ENCODE measurements at places on chromosomes 6 and 20. TPM values are rescaled to one million over a fixed set of nuclear protein-coding genes. Genes with fewer than 3 reads are reported as not detected.

GDAP1L1 gene
- total RNA-seq: 0.23 TPM

ADGB gene
- not detected for total RNA-seq

DEFB123 gene
- total RNA-seq: not detected

GRM1 gene
- total RNA-seq: not detected

C20orf202 gene
- 0.17 TPM for total RNA-seq

MAS1 gene
- total RNA-seq: not detected

LY6G6D gene
- not detected for total RNA-seq

MATN4 gene
- total RNA-seq: 0.17 TPM

ECT2L gene
- total RNA-seq: 0.42 TPM

MYMX gene
- not detected for total RNA-seq

TSPO2 gene
- total RNA-seq: not detected

SLC17A9 gene
- total RNA-seq: 2.9 TPM

CALHM6 gene
- total RNA-seq: not detected

- DNase-seq: no peak
These were observed 64.6 kb upstream of the NOTCH4 start for GRCh38 chr6:32288426-32288825.

GRCh38 chr6:42338744-42339222 is 112.9 kb downstream of the TRERF1 start:
- DNase-seq: no peak

- no peak for DNase-seq
These were observed 329.1 kb downstream of the TFAP2B start for GRCh38 chr6:51147756-51148155.

DNA sequence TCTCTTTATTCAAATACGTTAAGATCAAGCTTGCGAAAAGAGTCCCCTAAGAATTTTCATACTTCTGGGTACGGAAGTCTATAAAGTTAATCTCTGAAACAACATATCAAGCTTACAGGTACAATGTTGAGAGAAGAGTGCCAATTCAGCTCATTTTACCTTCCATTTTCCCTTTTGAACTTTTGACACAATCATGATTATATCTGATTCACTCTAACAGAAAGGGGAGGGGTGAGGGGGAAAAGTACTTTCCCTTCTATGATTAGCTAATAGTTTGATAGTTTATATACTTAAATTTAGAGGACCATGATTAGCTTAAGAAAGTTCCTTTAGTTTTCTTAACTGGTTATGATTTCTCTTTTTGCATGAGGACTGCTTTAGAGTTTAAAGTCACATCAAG is 33.5 kb downstream of the SNX3 start:
- DNase-seq: no peak

DNA sequence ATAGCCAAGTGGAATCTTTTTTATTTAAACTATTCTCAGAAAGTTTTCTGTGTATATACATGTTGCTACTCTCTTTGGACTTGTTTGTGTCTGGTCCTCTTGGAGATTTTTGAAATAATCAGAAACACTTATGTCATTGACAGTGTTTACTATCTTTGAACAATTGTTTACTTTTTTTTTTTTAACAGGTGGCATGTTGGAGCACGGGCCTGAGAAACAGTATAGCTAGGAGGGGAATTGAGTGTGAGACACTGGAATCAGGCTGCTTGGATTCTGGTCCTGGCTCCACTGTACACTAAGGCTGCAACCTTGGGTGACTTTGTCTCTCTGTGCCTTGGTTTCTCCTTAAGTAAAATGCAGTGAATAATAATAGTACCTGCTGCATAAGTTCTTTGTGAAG is 279.6 kb downstream of the PRL start:
- DNase-seq: no peak

DNA sequence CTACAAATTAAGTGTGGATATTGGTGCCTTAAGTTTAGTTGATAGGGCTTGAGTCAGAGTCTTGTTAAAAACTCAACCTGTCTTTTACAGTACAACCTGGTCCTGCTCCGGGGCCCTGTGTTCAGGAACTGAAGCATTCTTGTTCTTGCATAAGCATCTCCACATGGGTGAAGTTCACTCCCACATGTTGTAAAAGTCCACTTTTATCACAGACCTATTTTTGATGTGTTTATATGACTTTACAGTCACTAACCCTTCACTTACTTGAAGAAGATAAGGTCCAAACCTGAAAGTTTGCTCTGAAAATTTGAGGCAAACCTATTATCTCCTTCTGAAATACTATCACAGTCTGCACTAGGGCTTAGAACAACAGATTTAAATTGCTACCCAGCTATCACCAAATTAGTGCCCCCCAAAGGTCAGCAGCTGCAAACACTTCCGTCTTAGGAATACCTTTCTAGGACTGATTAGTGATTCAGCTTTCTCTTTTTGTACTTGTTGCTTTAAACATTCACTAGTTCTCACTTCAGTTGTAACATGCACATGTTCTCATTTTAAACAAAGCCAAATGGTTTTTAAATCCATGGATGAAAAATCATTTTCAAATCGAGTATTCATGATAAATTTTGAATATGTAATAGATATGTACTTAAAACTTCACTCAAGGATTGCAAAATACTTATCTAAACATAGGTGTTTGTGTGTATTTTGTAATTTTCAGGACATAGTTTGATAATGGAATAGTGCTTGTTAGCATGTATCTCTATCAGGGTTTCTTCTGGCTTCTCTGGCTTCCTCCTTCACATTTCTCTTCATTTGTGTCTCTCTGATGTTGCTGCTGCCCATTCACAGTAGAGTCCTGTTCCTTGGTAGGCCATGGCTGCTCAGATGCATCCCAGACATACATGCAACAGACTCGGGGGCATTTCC is 469.8 kb upstream of the SOX4 start:
- DNase-seq: no peak

GRCh38 chr6:139699911-139700310 is 325.5 kb upstream of the CITED2 start:
- DNase-seq: no peak

DNA sequence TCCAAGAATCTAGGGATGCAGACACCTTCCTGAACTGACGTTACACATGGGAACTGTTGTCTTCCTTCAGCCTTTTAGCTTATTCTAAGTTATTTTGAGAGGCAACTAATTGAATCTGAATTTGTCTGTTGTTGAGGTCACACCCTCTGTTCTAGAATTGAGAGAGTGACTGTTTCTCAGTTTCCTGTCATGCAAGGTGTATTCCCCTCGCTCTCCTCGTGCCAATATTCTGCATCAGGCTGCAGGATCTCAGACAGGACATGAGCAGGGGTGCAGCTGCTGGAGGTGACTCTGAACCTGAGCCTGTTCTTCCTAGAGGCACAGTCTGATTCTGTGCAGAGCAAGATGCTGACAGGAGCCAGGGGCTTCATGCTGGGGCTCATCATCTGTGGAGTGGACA is 52.5 kb downstream of the HLA-DPB1 start:
- DNase-seq: no peak

- DNase-seq: peak; percentile 83
These were observed 229.2 kb upstream of the SUPT3H start for GRCh38 chr6:45606831-45607400.

DNA sequence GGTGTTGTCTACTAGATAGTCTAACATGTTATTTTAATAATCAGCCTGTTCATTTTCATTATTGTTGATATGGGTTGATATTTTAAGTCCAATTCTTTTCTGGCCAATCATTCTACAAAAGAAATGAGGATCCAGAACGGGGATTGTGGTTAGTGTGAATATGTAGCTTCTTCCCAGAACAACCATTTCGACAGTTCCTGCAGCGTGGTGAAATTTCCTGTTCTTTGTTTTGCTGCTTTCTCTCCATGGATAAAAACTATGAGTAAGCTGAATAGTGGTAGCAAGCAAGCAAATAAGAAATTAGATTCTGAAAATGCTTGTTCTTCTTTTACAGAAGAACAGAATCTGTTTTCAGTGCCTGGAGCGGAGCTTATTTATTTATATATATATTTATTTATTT is 65.5 kb upstream of the F13A1 start:
- DNase-seq: no peak

DNA sequence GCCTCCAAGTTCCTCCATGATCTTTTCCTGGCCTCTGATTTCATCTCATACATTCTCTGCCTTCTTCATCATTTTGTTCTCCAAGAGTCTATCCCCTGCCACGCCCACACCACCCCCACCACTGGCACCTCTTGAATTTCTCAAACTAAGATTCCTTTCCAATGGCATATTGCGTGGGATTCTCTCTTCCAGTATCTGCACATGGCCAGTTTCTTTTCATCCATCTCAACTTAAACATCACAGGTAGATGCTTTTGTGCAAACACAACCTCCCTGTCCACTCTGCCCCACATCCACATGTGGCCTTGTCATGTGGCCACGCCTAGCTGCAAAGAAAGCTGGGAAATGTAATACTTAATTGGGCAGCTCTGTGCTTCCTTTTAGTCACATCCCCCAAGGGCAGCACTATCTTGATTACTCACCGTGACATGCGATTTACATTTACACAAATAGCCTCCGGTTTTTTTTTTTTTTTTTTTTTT is 33.4 kb upstream of the ZMYND8 start:
- no peak for DNase-seq

GRCh38 chr6:56808871-56809359 is 146.0 kb upstream of the BEND6 start:
- DNase-seq: no peak

DNA sequence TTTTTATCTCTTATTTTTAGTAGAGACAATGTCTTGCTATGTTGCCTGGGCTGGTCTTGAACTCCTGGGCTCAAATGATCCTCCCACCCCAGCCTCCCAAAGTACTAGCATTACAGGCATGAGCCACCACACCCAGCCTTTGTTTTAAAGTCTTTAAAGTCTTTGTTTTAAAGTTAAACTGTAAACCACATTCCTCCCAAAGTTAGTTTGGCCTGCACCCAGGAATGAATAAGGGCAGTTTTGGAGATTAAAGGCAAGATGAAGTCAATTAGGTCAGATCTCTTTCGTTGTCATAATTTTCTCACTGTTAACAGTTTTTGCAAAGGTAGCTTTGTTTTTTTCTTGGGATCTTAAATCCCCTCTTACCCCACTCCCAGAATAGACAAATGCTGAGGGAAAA is 63.8 kb downstream of the UBR2 start:
- no peak for DNase-seq

- no peak for DNase-seq
These were observed 521.0 kb upstream of the ARID1B start for GRCh38 chr6:156256161-156256560.

DNA sequence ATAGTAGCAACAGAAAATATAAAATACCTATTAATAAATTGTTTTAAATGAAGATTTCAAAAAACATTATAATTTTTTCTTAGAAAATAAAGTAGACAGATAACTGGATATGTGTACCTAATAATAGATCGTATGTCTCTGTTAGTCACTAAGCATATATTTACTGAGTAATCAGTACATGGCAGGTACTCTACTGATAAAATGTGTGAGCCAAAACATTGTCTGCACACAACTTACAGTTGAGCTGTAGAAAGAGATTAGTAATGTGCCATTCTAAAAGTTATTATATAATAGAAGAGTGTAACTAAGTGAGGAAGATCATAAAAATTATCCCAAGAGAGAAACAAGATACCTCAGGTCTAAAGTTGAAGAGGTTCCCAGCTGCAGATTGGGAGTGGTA is 929.9 kb upstream of the EPHA7 start:
- no peak for DNase-seq

GRCh38 chr20:41369673-41370072 is 3.1 kb upstream of the EMILIN3 start:
- DNase-seq: no peak

GRCh38 chr20:32970973-32971300 is 33.3 kb downstream of the SUN5 start:
- peak; percentile 77 for DNase-seq

DNA sequence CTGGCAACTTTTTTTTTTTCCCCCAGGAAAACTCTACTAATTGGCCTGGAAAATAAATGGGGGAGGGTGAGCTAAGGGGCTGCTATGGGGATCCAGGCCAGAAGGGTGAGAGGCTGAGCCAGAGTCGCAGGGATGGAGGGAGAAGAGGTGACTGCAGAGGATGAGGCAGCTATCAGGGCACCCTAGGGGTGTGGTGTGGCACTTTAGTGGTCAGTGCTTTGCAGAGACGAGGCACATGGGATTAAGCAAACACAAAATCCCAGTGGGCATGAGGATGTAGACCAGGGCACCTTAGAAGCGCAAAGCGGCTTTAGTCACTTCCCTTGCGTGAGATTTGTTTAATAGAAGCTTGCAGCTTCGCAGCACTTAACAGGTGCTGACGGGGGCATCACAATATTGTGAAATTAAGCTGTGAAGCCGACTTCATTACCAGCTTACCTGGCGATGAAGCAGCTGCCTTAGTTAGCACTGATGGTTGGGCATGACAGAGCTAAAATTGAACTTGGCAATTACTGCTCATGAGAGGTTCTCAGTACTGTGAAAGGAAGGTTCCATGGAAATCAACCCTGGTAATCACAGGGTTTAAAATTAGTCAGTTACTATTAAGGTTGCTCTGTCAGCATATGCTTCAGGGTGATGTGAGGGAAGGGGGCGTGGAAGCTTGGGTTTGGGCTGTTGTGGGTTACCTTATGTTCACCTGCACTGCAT is 26.0 kb downstream of the TOX2 start:
- DNase-seq: no peak

GRCh38 chr6:16602035-16602434 is 159.2 kb downstream of the ATXN1 start:
- DNase-seq: peak; percentile 42

- no peak for DNase-seq
These were observed 797 bp upstream of the GNRH2 start for GRCh38 chr20:3042625-3043024.
